ENCODE measurements at places on chromosomes 16 and 17.

GRCh38 chr17:77727037-77727615, 231.4 kb upstream of the TNRC6C start:
- DNase-seq, result no peak

- no peak for DNase-seq
Measured at GRCh38 chr17:8799570-8800212, 526 bp upstream of the MFSD6L start.

DNA sequence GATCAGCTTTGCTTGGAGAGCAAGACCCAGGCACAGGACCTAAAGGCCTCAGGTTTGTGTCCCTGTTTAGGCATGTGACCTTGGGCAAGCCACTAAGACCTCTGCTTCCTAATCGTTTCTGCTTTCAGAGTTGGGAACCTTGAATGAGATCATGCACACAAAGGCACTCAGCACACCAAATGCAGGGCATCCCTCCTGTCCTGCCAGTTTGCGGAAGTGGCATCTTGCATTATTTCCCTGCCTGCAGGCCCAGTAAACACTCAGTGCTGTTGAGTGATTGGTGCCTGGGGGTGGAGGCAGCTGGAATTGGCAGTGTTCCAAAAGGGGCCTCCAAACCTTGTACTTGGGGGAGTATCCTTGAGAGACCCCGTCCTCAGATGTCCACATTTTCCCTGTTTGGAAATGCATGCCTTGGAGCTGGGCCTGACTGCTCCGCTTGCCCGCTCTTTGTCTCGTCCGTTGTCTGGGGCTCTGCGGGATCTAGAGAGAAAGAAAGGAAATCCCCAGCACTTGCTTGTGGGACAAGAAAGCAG, 28.7 kb downstream of the MRM1 start:
- no peak for DNase-seq

- DNase-seq, result no peak
Measured at GRCh38 chr17:37741341-37742115, 3.3 kb downstream of the HNF1B start.

GRCh38 chr17:81406117-81406953, 11.1 kb downstream of the BAHCC1 start:
- DNase-seq, result no peak

DNA sequence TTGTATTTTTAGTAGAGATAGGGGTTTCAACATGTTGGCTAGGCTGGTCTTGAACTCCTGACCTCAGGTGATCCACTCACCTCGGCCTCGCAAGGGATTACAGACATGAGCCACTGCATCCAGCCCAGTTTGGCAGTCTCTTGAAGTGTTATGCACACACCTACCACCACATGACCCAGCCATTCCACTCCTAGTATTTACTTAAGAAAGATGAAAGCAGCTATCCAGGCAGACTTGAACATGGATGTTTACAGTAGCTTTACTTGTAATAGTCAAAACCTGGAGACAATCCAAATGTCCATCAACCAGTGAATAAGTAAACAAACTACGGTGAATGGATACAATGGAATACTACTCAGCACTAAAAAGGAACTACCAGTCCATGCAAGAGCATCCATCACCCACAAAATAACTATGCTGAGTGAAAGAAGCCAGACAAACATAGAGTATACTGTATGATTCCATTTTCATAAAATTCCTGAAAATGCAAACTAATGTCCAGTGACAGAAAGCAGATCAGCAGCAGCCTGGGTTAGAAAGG, 37.8 kb upstream of the RASD1 start:
- DNase-seq, result no peak

DNA sequence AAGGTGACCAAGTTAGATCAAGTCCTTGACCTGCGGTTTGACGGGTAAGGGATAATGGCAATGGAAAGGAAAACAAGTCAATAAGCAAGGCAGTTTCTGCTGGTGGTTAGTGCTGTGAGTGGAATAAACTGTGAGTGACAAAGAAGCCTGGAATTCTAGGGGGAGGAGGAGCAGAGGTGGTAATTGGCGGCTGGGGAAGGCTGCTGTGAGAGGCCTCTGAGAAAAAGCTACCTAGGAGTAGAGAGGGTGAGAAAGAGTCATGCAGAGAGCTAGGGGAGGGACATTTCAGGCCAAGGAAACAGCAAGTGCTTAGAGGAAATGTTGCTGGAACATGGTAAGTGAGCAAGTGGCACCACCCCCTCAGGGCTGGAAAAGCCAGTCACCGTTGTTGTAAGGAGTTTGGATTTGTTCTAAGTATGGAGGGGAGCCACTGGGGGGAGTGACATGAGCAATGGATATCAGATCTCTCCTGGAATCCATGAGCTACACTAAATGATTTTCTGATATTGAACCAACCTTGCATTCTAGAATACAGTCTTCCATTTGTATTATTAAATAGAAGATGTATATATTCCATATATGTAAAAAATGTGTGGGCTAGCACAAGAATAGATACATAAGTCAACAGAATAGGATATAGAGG, 6.7 kb downstream of the NLRC3 start:
- no peak for DNase-seq

DNA sequence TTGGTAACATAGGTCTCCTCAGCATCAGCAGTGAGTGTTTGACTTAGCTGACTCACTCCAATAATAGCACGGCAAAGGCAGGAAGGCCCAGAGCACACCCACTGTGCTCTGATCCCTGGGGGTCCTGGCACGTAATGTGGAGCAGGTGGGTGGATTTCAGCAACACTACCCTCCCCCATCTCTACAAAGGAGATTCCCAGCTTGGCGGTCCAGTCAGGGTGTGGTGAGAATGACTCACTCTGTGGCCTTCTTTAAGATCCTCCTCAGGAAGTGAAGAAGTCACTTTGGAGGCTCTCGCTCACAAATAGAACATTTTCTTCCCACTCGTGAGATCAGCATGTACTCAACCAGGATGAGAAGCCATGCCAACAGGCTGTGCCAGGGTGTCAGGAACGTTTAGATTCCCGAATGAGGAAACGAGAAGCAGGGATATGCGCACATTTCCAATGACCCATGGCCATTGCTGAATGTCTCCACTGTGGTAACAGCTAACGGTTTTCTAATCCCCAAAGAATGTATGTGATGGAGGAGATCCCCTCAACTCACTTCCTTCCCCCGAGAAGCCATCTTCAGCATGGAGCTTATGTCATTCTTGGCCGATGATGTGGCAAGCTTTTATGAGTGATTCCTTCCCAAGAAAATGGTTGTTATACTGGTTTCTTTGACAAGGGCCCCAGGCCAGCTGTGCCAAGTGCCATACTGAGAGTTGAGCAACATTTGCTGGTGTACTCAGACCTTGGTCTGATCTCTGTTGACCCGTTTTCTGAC, 365.2 kb downstream of the C16orf95 start:
- DNase-seq, result no peak

GRCh38 chr17:56987283-56987834, 9.4 kb downstream of the SCPEP1 start:
- DNase-seq, result no peak

GRCh38 chr17:76082326-76083251, 3.6 kb downstream of the ZACN start:
- no peak for DNase-seq

DNA sequence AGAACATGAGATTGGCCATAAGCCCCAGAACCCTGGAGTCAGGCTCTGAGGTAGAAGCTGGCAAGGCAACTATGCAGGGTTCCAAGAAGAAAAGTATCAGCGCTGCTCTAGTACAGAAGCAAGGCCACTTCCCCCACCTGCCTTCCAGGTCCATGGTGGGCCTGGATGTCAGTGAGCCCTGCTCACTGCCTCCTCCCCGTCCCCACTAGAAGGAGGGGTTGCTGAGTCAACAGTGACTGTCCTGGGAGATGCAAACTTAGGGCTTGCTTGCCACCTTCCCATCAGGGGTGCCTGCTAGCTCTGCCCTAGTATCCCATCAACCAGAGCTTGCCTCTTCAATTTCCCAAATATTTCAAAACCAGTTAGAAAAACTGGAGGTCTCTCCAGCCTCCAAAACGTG, 29.6 kb upstream of the SREBF1 start:
- DNase-seq, result no peak

DNA sequence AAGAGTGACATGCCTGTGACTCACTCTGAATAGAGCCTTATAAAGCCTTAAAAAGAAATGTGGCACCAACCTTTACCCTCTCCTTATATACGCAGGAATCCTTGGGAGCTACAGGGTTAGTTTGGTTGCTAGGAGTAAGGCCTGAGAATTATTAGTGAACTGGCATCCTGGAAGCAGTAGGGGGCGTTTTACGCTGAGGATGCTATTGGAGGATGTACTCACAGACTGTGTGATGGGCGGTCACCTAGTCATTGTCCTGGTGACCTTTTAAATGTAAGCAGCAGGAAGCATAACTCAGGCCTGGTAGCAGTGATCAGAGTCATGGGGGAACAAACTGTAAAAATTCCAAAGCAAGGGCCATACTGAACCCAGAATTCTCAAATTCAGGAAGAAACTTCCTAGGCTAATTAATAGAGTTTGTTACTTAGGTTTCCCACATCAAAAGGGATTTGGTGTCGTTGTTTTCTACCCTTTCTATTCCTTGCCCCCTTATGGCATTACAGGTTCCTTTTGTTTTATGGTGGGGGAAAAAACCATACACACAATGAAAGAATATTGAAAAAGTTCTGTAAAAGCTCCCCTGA, 153.8 kb downstream of the SNX11 start:
- no peak for DNase-seq

DNA sequence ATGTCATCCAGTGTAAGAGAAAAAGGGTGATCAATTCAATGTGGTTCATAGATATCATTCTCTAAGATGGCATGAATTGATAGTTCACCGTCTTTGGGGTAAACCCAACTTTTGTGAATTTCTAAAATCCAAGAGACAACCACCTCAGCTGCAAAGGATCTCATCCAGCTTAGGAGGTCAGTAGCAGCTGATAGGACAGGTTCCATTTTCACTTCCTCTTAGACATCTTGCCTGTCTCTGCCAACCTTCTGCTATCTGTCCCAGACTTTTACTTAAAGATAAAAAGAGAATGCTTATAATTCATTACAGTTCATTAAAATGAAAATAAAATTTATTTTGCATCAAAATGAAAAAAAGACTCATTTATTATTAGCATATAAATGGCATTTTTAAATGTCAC, 468.2 kb downstream of the XYLT1 start:
- DNase-seq, result no peak

DNA sequence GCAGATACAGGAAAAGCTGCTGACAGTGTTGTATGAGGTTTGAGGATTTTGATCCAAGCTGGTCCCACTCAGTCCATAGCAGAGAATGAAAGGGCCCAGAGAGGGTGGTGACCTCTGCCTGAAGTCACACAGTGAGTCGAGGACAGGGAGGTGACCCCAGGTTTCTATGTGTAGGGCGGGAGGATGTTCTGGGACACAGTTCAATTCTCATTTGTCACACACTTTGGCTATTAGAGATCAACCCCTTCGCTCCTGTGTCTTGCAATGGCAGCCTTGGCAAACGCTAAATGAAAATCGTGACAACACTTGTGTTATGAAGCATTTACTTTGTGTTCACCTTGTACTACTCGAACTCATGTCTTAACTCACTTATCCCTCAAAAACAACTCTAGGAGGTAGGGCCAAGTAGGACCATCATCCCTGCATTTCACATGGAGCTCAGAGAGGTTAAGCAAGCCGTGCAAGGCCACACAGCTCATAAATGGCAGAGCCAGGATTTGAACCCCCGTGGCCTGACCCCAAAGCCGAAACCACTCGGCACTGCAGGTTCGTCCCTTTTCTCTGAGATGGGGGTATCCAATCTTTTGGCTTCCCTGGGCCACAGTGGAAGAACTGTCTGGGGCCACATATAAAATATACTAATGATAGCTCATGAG, 10.2 kb downstream of the DEXI start:
- no peak for DNase-seq

GRCh38 chr17:72515291-72516065, 394.7 kb downstream of the SOX9 start:
- DNase-seq, result no peak

- no peak for DNase-seq
Measured at GRCh38 chr17:6706499-6706898, 6.7 kb downstream of the SLC13A5 start.

GRCh38 chr17:64092113-64092512, 37.8 kb downstream of the ERN1 start:
- no peak for DNase-seq

DNA sequence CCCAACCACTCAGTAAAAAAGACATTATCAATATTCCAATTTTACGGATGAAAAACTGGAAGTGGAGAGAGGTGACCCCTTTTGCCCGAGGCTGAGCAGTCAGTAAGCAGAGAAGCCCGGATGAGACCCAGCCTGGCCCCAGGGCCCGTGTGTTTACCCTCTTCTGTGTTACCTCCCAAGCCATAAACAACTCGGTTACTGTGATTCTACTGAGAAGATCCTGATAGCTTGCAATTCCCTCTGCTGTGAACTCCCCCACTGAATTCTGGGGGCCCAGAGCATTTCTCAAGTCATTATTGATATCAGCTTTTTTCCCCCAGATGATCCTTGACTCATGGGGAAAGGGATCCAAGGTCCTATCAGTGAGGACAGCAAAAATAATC, 482.6 kb upstream of the ERCC4 start:
- DNase-seq, result no peak

- no peak for DNase-seq
Measured at GRCh38 chr17:16415031-16415924, at the start of gene TRPV2. TRPV2 (plus strand) TSS chr17:16415571; CDS start chr17:16417669, 2,098 bp downstream.

- DNase-seq, result no peak
Measured at GRCh38 chr16:63995025-63995424, 1126.8 kb downstream of the CDH11 start.

DNA sequence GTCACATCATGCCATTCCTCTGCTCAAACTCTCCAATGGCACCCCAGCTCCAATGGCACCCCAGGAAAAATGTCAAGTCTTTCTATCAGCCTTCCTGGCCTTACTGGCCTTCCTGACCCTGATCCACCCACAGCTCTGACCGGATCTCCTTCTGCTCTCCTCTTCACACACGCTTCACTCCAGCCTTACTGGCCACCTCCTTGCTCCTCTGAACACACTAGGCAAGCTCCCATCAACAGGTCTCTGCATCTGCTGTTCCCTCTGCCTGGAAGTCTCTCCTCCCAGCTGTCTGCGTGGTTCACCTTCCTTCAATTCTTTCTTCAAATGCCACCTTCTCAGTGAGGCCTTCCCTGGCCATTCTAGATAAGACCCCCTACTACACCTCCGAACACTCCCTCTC, 43.4 kb downstream of the MYO1D start:
- DNase-seq, result no peak

- no peak for DNase-seq
Measured at GRCh38 chr17:63989622-63990345, 8.4 kb upstream of the PRR29 start.

GRCh38 chr16:66670691-66671388, 25.7 kb downstream of the CMTM4 start:
- DNase-seq, result no peak

GRCh38 chr17:62109378-62109902, 44.4 kb upstream of the MED13 start:
- no peak for DNase-seq

GRCh38 chr16:68575082-68575481, 36.0 kb downstream of the ZFP90 start:
- DNase-seq, result no peak
